ENCODE measurements at places on chromosomes 1 and 21.

DNA sequence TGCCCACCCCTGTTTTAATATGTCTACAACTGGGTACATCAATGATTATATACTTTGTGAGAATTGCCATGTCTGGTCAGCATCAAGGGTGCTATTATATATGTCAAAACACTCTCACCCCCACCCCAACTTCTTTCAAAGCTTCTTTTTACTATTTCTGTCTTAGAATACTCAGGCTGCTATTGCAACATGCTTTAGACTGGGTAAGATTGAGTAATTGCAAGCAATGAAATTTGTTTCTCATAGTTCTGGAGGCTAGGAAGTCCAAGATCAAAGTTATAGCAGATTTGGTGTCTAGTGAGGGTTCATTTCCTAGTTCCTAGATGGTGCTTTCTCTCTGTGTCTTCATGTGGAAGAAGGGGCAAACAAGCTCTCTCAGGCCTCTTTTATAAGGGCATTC, 100.5 kb upstream of the KCNK1 start:
- no peak for DNase-seq

DNA sequence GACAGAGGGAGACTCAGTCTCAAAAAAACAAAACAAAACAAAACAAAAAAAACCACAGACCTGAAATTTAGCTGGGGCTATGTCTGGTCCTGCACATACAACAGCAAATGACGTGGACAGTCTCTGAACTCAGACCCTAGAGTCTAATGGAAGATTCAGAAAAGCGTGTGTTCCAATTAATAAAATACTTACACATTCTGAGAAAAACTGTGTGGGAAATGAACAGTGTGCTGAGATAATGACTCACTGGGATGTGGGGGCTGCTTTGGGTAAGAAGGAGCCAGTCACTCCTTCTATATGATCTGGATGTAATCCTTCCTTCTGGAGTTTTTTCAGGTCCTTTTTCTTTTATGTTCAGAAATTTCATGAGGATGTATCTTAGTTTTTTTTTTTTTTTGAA, 29.4 kb downstream of the CLDN14 start:
- no peak for DNase-seq

GRCh38 chr1:12038356-12039163, 19.3 kb downstream of the MIIP start:
- no peak for DNase-seq

GRCh38 chr1:115722221-115722620, 46.3 kb downstream of the CASQ2 start:
- DNase-seq = no peak

DNA sequence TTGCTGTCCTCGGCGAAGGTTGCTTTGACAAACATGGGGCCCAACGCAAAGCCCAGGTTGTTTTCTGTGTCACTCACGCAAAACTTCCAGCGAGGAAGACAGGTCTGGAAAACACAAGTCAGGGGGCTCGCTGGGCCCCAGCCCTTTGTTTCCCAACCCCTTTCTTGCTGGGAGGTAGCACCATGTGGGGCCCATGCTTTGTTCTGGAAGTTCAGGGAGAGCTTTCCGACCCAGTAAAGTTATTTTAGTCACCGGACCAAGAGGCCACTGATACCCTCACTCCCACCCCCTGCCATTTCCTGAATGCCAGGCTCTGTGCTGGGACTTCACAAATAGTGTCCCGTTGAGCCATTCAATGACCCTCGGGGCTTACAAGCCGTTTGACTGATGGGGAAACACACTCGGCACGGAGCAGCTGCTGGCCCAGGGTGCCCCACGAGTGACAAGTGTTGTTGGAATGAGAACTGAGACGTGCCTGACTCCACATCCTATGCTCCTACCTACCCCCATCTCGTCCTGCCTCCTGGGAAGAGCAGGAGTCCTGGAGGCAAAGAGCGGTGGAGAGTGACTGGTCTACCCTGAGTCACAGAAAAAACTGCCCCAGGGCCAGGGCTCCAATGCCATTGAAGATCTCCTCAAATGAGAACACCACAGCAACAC, 52.0 kb downstream of the ECE1 start:
- no peak for DNase-seq

Measured in erythroblast (primary cell).